NCI-H1417 treated with DMSO at 0.1 percent for 48 hours (cell line): ENCODE measurements at places on chromosomes 11 and 22.
A peak's percentile ranks its signal among the peaks of the same experiment; 100 is the strongest.

- no peak for DNase-seq
Measured at GRCh38 chr22:37999236-37999635, 14.9 kb upstream of the SOX10 start.

GRCh38 chr11:64842366-64842759, 2.1 kb downstream of the CDC42BPG start:
- no peak for DNase-seq

- DNase-seq = peak; percentile 28
Measured at GRCh38 chr11:34300026-34300925, 57.5 kb downstream of the ABTB2 start.

GRCh38 chr22:46737976-46738646, at the start of gene CERK:
Gene CERK (minus strand): TSS chr22:46738252. CDS start chr22:46738148, 104 bp downstream.
- DNase-seq = no peak

DNA sequence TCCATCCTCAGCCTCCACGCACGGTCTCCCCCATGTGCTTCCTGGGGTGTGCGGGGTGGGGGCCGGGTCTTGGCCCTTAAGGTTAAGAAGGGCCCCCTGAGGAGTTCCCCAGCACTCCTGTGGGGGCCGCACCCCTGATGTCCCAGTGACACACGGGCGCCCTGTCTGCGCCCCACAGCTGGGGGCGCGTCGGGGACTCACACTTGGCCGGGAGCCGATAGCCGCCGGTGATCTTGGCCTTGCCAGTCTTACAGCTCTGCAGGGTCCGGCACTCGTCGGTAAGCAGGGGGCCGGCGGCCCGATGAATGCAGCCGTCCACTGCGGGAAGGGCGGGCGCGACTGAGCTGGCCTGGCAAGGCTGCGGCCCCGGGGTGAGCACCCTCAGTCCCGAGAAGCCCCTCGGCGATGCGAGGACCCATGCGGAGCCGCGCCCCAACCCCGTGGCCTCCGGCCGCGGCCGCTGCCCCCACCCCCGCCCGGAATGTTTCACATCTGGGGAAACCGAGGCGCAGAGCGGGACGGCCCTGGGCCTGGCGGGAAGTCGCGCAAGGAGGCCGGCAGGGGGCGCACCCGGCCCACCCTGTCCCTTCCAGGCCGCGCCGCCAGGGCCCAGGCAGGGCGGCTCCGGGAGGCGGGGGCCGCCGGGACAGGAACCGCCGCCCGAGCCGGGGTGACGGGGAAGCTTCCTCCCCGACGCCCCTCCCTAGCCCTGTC, 13.9 kb downstream of the OTUB1 start:
- DNase-seq = no peak

DNA sequence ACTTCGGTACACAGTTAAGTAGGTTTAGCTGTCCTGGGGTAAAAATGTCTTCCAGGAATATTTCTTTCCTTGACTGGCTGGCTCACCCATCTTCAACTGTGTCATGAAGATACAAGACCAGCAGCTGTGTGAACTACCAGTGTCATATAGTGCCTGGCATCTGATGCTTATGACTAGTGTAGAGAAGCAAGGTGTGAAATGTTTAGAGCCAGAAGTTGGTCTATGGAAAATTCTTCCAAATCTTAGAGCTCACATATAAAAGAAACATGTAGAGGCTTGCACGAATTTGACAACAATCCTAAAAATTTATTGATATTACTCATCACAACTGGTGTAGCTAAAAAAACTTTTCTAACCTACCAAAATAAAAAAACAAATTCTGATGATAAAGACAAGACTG, 54.4 kb downstream of the ARL14EP start:
- DNase-seq = no peak

- no peak for DNase-seq
Measured at GRCh38 chr11:120540744-120541465, 29.4 kb downstream of the GRIK4 start.

DNA sequence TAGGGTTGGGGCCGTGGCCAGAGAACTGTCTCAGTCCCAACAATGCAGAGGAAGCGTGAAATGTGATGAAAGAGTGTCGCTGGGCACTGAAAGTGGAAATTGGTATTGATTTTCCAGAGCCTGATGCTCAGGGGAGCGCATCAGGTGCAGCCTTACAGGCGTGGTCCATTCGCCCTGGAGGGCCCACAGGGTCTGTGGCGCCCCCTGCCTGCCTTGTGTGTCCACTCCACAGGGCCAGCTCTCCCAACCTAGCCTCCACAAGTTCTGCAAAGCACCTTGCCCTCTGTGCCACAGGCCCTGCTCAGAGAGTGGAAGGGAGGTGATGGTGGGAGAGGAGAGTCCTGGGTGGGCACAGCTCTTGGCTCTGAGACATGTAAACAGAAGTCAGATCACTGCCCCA, 54.9 kb upstream of the LMO1 start:
- no peak for DNase-seq

- no peak for DNase-seq
Measured at GRCh38 chr11:122123263-122123929, 7.4 kb upstream of the BLID start.

DNA sequence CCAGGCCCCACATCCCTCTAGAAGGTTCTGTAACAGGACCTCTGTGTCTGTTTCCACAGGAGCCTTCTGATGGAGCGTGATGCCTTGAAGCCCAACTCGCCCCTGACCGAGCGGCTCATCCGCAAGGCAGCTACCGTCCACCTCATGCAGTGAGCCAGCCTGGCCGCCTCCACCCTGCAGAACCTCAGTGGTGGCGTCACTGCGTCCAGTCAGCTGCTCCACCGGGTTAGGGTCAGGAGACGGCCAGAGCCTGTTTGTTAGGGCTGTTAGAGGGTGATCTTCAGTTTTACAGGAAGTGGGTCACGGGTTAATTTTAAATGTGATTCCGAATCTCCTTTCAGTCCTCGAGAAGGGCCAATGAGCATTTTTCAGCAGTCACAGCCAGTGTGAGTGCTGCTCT, 3.9 kb upstream of the GTSE1 start:
- no peak for DNase-seq

GRCh38 chr11:66970807-66971442, 4.2 kb upstream of the C11orf86 start:
- DNase-seq = no peak

DNA sequence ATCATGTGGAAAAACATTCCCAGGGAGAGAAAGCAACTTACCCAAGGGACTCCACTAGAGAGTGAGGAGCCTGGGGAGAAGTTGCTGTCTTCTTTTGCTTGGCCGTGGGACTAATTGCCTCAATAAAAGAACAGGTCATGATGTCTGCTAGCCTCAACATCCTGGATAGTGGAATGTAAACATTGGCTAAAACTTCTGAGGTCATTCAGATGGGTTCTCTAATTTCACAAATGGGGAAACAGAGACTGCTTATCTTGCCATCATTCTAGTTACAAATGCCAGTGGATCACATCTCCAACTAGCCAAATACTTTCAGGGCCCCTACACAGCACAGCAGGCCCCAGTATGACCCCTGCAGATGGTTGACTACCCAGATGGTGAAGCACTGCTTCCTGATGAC, 28.4 kb upstream of the PAMR1 start:
- DNase-seq = no peak

DNA sequence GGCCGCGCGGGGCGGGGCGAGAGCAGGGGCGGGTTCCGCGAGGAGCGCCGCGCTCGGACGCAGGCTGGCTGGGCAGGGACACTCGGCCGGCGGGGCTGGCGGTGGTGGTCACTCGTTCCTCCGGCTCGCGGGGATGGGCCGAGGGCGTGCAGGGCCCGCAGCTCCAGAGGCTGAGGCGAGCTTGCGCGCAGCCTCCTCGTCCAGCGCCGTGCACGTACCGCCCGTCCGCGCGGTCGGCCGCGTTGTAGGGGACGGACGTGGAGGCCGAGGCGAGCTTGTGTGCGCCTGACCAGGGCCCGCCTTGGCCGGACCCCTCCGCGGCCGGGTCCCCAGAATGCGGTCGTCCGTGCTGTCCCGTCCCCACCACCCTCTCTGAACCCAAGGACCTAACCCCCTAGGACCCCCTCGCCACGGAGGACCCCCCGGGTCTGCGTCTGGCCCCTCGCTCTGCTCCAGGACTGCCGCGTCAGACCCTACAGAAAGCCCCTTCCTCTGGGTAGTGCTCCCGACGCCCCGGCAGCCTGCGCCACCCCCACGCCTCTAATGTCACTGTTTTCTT, 569 bp upstream of the YPEL1 start:
- no peak for DNase-seq

GRCh38 chr11:81007046-81007445, 1566.2 kb upstream of the TENM4 start:
- DNase-seq = no peak

DNA sequence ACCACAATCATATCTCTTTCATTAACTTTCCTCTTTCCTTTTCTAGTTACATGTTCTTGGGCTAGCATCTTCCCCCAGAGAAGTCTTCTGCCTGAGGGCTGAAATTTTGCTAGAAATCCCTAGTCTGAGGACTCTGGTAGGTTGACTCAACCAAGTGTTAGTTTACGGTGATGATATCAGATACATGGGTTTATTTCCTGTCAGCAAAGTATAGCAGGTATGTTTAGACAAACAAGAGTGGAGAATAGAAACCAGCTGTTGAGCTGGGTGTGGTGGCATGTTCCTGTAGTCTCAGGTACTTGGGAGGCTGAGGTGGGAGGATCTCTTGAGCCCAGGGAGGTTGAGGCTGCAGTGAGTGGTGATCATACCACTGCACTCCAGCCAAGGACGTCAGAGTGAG, 11.2 kb downstream of the FOLR1 start:
- DNase-seq = no peak

DNA sequence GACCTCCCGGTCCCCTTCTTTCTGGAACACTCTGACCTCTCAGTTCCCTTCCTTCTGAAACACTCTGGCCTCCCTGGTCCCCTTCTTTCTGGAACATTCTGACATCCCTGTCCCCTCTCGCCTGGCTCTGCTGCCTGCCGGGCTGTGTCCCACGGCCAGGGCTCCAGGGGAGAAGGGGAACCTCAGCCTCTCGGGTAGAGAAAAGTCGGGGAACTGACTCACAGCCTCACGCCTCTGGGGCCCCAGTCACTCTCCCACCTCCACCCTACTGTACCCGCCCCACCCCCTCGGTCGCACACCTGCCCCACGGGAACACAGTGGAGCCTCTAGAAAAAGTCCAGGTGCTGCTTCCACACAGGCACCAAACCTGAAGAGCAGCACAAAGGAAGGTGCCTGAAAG, 93.3 kb downstream of the BRD1 start:
- DNase-seq = no peak

DNA sequence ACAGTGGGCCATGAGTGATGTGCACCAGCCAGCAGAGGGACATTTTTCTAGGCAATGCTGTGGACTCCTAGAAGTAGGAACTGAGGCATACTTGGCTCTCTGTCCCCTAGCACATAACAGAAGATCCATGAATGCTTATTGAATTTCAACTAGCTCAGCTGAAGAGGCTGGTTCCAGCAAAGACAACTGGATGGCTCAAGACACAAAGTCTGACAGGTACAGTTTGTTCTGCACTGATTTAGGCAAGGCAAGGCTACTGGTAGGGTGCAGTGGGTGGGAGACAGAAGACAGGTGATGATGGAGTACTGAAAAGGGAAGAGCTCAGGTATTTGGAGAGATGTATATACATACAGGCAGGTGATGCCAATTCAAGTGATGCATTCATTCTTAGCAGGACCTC, 72.4 kb upstream of the USP47 start:
- DNase-seq = no peak

DNA sequence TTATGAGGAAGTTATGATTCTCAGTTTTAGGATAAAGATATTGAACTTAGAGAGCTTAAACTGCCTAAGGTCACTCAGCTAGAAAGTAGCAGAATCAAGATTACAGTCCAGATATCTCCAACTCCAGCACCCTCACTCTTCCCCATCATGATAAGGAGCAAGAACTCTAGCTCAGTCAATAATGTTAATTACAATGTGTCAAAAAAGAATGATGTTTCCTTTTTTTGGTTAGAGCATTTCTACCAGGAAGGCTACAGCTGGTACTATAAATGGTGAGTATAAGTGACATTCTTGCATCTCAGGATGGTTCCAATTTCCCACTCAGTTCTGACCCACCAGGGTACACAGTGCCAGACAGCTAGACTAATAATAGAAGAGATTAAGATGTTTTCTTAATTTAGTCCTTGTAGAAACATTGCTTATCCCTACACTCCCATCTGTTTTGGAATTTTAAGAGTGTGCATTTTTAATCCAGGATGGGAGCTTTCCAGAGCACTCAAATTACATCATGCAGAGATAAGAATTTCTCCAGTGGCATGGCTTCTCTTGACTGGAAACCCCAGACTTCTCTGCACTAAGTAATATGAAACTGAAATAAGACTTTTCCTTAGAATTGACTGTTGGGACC, 21.6 kb upstream of the BBOX1 start:
- DNase-seq = no peak

DNA sequence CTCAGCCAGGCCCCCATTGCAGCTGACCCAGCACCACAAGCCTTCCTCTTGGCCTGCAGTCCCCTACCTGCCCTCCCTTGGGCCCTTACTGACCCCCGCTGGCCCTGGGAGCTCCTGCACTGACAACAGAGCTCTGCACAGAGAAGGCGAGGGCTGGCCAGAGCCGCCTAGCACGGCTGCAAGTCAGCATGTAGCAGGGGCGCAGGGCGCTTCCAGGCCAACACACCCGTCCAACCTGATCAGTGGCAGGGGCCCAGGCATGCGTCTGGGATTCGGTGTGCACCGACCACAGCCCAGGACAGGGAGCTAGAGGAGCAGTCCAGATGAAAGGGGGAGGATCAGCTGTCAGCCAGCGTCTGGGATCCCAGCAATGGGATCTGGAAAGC, 7.6 kb downstream of the WNT7B start:
- no peak for DNase-seq

DNA sequence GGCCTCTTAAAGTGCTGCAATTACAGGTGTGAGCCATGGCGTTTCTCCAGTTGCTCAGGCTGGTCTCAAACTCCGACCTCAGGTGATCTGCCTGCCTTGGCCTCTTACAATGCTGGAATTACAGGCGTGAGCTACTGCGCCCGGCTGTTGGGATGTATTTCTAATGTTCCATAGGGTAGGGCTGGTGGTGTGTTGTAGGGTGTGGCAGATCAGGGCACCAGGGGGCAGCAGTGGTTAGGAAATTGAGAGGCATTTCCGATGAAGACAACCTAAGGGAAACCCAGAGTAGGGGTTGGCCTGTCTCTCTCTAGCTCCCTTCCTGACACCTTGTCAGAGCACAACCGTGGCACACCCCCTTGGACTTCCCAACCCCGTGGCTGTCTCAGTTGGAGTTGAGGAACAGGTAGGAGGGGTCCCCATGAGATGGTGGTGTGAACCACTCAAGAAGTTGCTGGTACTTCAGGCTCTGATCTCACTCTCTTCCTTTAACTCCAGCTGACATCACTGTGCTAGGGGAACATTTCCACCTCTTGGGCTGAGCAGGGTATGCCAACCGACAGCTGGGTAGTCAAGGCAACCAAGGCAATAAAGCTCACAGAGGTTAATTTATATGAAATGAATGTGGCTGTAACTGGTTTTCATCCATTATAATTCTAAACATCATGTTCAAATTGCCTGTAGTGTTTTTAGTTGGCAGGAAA, 33.0 kb downstream of the YWHAH start:
- no peak for DNase-seq

- no peak for DNase-seq
Measured at GRCh38 chr11:117089685-117090084, 8.5 kb downstream of the SIK3 start.
